ENCODE measurements at places on chromosomes 12 and 14. TPM values are rescaled to one million over a fixed set of nuclear protein-coding genes. Genes with fewer than 3 reads are reported as not detected.
A peak's percentile ranks its signal among the peaks of the same experiment; 100 is the strongest.

DNA sequence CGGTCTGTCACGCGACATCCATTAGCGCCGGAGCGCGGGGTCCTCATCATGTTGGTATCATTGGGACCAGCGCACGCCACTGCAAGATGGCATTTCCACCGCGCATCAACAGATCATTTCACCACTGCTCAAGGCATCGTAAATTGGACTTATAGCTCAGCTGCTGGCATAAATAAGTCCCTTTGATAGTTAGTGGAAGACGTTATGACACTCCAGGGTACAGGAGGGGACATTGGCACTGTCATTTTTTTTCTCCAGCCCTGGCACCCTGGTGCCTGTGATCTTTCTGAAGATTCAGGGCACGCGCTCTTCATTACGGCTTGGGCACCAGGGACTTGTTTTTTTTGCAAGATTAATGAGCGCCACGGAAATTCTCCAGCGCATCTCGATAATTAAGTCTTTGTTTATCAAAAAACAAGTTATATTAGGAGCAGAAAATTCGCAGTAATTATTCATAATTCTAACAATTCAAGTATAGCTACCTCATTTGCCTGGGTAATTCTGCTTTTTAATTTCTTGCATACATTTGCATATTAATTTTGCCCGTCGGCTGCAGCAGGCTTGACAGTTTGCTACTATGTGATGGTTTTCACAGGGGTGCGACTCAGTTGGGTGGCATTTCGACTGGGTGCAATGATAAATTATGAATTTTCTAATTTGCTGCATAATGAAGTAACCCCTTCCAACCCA is 167.7 kb downstream of the VRK1 start:
- DNase-seq, result no peak

- DNase-seq, result no peak
These were observed 37.9 kb upstream of the TMEM179 start for GRCh38 chr14:104642540-104642868.

GRCh38 chr12:63963868-63964267 is 119.4 kb downstream of the SRGAP1 start:
- DNase-seq, result no peak

GRCh38 chr14:70972107-70972976 is 65.1 kb downstream of the PCNX1 start:
- no peak for DNase-seq

DNA sequence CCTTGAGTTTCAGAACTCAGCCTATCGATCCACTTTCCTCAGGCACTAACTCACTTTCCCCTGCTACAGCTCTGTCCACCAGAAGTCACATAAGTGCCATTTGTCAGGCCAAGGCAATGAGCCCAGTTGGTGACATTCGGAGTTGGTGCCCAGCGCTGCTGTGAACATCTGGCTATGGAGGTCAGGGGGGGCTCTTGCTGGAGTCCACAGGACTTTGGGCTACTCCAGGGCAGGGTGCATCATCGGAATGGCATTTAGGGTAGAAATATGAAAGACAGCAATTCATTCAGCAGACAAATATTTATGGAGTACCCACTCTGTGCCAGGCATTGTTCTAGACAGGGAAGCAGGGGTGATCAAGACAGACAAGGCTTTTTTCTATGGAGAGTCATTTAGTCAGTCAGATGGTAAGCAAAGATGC is 1.5 kb upstream of the PPP1CC start:
- DNase-seq, result peak; percentile 74

- peak; percentile 73 for DNase-seq
These were observed 199.4 kb upstream of the RTL1 start for GRCh38 chr14:101102875-101103274.

DNA sequence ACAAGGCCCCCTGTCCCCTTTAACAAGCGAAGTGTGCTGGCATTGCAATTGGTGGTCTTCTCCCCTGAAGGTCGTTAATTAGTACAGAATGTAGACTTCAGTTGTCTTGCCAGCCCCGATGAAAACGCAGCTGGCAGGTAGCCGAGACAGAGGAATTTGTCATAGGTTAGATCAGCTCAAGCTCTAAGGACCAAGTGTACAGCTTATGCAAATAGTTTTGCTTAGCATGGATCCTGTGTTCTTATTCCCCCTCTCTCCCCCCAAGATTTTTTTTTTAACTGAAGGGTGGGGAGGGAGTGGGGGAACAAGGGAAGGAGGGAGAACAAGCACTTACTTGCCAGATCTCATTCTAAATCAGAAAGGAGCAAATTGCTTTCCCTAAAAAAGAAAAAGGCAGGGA is 58.6 kb upstream of the PARP11 start:
- DNase-seq, result no peak

GRCh38 chr12:121452340-121452984 is 52.5 kb downstream of the RNF34 start:
- DNase-seq, result no peak

DNA sequence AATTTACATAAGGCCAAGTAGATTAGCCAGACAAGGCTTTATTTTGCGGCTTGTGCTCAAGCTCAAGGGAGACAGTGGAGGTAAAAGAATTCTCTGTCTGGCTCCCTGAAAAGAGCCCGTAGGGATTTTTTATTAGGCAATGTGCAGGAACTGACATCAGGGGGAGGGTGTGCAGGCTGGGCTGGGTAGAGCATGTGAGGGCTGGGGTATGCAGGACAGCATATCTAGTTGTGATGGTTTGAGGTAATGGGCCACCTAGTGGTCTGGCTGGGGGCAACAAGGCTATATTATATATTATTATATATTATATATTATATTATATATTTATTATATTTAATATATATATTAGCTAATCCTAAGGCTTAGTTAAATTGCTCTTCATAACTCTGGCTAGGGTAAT is 102.1 kb downstream of the TMEM117 start:
- no peak for DNase-seq

DNA sequence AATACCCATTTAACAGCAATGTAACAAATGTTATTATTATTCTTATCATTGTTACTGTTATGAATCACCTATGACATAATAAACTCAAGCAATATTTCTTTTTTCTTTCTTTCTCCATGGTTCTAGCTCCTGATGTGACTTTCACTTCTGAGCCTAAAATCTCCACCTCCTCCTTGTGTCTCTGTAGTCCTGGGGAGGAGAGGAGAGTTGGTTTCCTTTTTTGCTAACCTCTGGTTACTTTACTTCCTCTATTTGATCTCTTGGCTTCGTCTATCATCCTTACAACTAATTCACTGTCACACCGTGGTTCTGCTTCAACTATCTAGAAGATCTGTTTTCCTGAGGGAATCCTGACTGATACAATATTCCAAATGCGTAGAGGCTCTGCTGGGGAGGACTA is 456.6 kb downstream of the VRK1 start:
- no peak for DNase-seq

DNA sequence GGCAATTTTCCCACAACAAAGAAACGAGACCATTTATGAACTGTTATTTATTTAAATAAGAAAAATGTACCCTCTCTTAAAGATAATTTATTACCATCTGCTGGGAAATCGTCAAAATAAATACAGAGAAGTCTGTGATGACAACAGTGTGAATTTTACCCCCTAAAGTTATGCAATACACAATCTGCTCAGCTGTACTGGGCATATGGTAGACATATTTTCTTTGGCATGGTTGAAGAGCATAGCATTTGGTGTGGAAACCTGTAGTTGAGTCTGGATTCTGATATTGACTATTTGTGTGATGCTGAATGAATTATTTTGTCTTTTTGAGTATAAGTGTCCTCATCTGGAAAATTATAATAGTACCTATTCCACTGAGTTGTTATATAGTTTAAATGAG is 60.0 kb downstream of the CFAP54 start:
- DNase-seq, result no peak

- no peak for DNase-seq
These were observed 201.9 kb downstream of the PHETA1 start for GRCh38 chr12:111166779-111167540.

DNA sequence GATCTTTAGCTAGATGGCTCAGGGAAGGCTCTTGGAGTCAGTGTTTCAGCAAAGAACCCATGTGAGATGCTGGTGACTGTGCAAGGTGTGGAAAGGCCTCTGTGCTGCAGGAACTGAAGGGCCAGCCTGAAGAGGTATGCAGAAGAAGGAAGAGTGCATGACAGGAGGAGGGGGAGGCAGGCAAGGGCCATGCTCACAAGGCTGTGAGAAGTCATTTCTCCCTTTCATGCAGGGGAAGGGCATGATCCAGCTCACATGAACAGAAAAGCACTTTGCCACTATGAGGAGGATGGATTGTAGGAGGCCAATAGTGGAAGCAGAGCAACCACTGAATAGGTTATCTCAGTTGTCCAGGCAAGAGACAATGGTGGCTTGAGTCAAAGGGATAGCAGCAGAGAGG is 83.7 kb downstream of the SSPN start:
- no peak for DNase-seq

DNA sequence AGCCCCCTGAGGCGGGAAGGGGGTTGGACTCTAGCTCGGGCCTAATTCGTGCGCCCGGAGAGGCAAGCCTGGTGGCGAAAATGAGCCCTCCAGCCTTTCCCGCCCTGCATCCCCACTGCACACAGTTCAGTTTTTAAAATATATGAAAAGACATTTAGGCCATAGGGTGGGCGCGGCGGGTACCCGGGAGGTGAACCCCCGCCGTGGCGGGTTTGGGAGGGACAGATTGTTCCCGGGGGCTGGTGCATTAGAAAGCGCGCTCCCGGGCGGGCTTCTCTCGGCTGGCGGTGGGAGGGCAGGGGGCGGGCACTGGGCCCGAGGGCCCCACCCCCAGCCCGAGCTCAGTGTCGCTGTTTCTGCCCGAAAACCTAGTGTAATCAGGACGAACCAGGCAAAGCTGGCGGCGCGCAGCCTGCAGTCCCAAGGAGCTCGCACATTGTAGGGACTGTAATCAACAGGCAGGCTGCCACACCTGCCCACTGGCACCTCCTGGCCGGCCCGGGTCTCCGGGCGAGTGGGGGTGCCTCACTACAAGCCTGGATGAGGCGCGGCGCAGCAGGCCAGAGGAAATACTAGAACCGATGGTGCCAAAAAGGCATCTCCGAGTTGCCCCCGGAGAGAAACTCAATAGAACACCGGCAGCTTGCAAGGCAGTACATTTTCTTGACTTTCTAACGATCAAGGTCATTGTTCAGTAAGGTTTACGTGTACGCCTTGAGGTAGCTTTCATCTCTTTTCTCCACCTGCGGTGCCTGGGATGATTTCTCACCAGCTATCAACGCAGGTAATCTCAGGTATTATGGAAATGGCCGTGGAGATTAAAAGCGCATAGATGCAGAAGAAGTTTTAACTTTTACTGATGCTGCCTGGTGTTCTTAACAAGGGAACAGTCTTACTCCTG is 764 bp upstream of the SPTB start:
- DNase-seq, result no peak

DNA sequence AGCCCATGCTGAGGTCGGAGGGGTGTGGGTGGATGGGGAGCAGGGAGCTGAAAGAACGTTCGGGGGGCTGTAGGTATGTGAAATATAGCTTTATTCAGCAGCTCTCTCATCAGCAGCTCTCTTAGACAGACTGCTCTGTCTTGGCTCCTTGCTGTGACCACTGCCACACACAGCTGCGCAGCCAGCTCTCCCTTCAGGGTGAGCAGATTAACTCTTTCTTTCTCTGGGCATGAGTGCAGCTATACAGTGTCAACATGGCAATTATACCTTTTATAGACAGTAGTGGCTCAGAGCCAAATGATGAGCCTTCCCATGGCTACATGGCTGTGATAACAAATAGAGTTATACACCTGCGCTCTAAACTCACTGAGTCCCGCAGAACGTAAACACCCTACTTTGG is 137.7 kb upstream of the NEDD1 start:
- no peak for DNase-seq

- DNase-seq, result no peak
These were observed 201.5 kb upstream of the CAND1 start for GRCh38 chr12:67067453-67068203.

DNA sequence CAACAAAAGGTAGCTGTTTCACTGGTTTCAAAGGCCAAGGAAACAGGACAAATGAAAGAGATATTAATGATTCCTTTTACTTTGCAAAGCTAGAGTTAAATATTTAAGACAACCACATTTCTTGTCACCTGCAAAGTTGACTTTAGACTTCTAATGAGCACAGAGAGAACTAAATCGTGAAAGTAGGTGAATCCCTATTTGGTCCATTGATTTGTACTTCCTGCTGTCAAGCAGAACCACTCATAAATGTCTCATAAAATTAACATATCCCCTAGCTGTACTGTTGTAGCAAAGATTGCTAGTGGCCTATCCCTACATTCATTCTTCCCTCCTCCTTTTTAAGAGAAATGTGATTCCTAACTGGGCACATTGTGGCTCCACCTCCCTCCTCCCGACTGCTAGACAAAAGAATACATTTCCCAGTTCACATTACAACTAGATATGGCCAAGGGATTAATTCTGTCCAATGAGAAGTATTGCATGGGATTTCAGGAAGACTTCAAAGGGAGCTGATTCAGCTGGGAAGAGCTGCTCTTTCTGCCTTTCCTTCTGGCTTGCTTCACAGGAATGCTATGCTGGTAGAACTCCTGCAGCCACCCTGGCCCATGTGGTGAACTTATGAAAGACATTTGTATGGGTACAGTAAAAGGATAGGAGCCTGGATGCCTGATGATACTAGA is 227.5 kb upstream of the ABCD2 start:
- DNase-seq, result no peak

DNA sequence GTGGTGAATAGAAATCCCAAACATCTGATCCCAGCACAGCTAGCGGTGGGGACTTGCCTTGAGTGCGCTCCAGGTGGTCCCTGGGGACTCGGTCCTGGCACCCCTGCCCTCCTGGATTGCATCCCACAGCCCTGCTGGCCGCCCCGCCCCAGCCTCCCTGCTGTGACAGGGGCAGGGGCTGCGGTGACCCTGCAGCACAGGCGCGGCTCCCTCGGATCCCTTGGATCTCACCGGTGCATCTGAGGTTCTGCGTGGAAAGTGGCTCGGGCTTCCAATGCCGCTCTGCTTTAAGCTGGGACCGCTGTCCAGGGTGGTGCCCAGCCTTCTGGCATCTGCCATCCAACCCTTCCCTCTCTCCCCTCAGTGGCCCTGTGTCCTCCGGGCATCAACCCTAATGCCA is 16.0 kb downstream of the ANKRD9 start:
- DNase-seq, result no peak

TAS2R46 gene
- 1.8 TPM for total RNA-seq

KRT72 gene
- not detected for total RNA-seq

SPSB2 gene
- total RNA-seq, result 4.6 TPM

SCFD1 gene
- 84.7 TPM for total RNA-seq

MYO1A gene
- 3.6 TPM for total RNA-seq

BATF gene
- 8.1 TPM for total RNA-seq

C12orf50 gene
- 0.13 TPM for total RNA-seq

POU6F1 gene
- 14.8 TPM for total RNA-seq

CLEC9A gene
- not detected for total RNA-seq

GAS2L3 gene
- 10.0 TPM for total RNA-seq
